ENCODE measurements at places on chromosomes 1 and 21.

DNA sequence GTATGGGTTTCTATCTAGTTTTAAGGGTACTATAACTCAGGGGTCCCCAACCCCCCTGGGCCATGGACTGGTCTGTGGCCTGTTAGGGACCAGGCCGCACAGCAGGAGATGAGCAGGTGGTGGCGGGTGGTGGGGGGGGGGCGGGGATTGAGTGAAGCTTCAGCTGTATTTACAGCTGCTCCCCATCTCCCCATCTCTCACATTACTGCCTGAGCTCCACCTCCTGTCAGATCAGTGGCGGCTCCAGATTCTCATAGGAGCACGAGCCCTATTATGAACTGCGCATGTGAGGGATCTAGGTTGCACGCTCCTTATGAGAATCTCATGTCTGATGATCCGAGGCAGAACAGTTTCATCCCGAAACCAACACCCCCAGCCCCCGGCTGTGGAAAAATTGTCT is 95.1 kb upstream of the SLC45A1 start:
- no peak for DNase-seq

GRCh38 chr1:203523667-203524066 is 29.7 kb downstream of the OPTC start:
- no peak for DNase-seq

- DNase-seq: peak; percentile 44
Observed at GRCh38 chr1:223628233-223629125, 37.0 kb downstream of the CAPN8 start.

DNA sequence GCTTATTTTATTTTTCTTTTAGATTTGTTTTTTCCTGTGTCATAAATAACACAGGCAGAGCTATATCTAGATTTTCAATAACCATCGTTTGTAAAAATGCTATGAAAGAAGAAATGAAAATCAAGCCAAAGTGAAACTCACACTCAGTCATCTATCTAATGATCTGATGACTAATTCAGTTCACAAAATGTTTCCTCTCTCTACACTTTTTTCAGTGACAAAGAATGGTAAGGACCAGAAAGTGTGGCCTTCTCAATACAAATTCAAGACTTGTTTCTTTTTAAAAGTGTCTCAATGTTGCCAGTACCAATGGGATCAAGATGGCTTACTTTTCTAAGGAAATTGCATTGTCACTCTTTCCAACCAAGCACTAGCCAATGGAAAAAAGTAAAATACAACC is 282.8 kb upstream of the PKN2 start:
- no peak for DNase-seq

- DNase-seq: peak; percentile 74
Observed at GRCh38 chr1:65067491-65068201, 80.4 kb upstream of the AK4 start.

- DNase-seq: no peak
Observed at GRCh38 chr1:19804831-19805251, 5.1 kb upstream of the TMCO4 start.

DNA sequence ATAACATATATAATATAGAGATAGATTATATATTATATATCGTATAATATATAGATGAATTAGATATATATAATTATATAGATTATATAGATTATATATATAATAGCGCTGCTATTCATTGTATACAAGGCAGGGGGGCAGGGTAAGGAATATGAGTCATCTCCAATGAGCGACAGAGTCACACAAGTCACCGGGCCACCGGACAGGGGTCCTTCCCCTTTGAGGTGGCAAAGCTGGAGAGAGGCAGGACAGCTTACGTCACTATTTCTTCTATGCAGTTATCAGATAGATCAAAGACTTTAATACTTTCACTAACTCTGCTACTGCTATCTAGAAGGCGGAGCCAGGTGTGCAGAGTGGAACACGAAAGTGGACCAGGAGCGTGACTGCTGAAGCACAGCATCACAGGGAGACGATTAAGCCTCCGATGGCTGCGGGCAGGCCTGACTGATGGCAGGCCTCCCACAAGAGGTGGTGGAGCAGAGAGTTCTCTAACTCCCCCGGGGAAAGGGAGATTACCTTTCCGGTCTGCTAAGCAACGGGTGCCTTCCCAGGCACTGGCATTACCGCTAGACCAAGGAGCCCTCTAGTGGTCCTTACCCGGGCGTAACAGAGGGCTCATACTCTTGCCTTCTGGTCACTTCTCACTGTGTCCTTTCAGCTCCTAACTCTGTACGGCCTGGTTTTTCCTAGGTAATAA is 2154.7 kb downstream of the MRPL39 start:
- DNase-seq: peak; percentile 0

DNA sequence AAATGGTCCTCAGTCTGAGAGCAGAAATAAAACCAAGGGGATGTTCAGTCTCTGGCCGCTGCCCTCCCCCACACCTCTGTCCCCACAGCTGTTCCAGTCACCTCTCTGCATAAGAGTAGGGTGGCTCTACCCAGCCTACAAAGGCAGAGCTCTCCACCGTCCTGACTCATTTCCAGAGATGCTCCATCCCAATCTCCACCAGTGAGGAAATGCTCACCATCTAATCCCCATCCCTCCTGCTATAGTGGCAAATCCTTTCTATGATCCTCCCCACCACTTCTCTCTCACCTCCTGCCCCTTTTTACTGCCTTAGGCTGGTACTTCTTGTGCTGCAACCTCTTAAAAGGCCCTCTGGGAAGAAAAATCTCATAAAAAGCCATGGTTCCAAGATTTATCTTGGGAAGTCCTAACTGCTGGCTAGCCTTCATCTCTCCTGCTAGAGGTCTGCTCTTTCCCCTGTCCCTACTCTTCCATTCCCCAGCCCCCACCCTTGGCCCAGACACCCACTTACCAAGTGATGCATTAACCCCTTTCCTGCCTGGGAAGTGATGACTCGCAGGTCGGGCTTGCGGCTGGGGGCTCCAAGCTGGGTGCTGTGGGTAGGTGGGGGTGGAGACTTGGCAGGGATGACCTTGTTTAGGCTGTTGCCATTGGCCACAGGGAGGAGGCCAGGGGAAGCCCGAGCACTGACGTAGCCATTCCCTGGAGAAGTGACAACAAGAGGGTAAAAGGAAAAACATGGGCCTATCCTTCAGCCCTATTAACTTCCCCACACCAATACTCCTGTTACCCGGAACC is 23.9 kb downstream of the MEF2D start:
- peak; percentile 86 for DNase-seq

GRCh38 chr1:154859151-154859785 is 10.8 kb downstream of the KCNN3 start:
- no peak for DNase-seq

DNA sequence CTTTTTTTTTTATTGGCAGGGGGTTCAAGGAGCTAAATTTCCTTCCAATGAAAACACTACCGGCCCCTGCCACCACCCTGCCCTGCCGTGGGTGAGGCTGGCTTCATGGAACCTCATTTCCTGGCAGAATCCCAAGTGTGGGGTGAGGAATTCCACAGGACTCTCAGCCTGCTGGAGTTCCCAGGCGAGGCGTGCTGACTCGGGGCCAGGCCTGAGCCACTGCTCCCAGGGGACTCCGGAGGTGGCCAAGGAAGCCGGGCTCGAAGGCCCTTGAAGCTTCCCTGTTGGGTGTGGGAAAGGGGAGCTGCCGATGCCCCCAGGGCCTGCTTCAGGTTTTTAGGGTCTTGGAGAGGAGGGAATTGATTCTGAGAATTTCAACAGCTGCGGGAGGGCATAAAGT is 95.3 kb upstream of the ACTRT2 start:
- DNase-seq: peak; percentile 44

GRCh38 chr1:152774875-152775274 is at the start of gene LCE1F:
Gene LCE1F (plus strand): TSS chr1:152775140. CDS start chr1:152776372, 1,232 bp downstream.
- no peak for DNase-seq

- DNase-seq: peak; percentile 33
Observed at GRCh38 chr21:38221594-38221993, 35.2 kb upstream of the KCNJ15 start.

GRCh38 chr1:17438318-17439249 is 893 bp downstream of the RCC2 start:
- DNase-seq: peak; percentile 58

GRCh38 chr1:203038217-203038741 is 12.0 kb downstream of the PPFIA4 start:
- peak; percentile 87 for DNase-seq

GRCh38 chr1:156752843-156753482 is 1.5 kb upstream of the HDGF start:
- no peak for DNase-seq

GRCh38 chr1:85322655-85323054 is 46.2 kb upstream of the BCL10 start:
- no peak for DNase-seq

DNA sequence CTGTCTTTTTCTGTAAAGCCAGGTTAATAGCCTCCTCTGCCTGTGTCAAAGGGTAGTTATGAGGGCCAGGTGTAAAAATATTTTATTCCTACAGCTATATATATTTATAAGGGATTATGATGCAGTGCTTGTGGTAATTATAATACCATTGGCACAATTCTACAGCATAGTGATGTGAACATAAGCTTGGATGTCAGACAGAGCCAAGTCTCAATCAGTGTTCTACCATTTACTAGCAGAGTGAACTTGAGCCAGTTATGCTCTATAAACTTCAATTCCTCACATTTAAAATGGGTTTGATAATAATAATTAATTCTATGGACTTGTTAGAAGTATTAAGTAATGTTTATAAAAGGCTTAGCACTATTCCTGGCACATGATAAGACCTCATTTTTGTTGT is 151.5 kb upstream of the L1TD1 start:
- DNase-seq: no peak

DNA sequence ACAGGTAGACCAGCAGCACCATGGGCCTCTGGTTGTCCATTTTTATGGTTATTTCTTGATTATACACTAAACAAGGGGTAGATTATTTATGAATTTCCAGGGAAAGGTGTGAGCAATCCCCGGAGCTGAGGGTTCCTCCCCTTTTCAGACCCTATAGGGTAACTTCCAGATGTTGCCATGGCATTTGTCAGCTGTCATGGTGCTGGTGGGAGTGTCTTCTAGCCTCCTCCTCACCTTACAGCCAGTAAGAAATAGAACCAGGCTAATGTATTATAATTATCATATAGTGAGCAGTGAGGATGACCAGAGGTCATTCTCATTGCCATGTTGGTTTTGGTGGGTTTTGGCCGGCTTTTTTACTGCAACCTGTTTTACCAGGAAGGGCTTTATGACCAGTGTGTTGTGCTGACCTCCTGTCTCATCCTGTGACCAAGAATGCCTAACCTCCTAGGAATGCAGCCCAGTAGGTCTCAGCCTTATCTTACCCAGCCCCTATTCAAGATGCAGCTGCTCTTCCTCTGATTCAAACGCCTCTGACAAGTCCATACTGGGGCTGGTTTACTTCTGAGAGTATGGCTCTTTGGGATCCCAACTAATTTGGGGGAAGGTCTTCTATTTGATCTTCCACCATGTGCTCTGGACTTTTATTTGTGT is 13.5 kb upstream of the TINAGL1 start:
- no peak for DNase-seq

DNA sequence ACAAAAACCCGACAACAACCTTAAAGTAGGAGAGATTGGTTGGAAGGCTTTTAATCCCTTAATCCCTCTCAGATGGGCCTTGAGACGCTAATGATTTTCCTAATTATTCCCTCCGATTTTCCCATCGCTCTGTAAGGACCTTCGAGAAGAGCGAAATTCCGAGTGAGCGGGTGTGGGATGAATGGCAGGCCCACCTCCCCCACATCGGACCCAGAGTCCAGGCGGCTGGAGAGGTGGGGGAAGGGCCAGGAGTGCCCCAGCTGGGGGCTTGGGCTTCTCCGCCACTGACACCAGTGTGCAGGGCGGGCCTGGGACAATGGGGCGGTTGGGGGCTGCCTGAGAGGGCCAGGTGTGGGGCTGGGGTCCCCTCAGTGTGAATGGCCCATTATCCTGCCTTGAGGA is 23.4 kb downstream of the RHBG start:
- no peak for DNase-seq

GRCh38 chr1:245225322-245226202 is 70.8 kb downstream of the KIF26B start:
- DNase-seq: peak; percentile 81

DNA sequence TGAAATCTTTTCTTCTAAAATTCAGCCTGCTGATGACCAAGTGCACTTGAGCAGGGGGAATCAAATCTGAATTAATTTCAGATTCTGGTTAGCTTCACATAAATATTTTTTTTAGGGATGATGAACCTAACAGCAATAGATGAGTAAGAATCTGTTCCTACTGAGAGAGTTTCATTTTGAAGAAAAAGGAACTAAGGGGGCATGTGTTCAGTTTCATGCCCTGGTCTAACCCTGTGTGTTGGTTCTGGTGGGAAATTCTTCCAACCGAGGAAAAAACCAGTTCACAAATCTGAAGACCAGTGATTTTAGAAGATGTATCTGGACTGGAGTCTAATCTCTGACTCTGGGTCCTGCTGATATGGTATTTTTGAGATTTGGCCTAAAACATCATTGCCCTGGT is 13.7 kb downstream of the SELL start:
- no peak for DNase-seq

- peak; percentile 75 for DNase-seq
Observed at GRCh38 chr1:235022341-235022980, 106.2 kb downstream of the TOMM20 start.

DNA sequence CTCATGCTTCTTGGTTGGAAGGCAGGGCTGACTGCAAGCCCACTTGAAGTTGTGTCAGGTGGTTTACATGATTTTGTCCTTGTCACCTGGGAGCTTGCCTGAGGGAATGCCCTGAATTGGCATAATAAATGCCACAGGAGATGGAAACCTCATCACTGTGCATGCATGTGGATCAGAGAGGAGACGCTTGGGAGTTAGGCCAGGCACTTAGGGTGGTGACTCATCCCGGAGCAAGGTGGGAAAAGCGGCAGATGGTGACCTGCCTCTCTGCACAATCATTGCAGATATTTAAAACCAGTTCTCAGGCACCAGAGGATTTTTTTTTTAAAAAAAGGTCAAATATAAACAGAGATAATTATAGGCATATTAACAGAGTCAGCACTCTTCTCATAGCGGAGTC is 202.2 kb upstream of the KIAA0040 start:
- no peak for DNase-seq

Measured in fibroblast of skin of scalp (primary cell).